Stimulated activated CD4-positive, alpha-beta T cell treated with anti-CD3 and anti-CD28 coated beads, Interleukin-1b, Interleukin-23, amount 100 ng/mL, for 48 hours (primary cell): ENCODE measurements at places on chromosomes 13 and 19.

- DNase-seq, result no peak
Observed at GRCh38 chr19:43777163-43777695, 3.5 kb downstream of the KCNN4 start.

DNA sequence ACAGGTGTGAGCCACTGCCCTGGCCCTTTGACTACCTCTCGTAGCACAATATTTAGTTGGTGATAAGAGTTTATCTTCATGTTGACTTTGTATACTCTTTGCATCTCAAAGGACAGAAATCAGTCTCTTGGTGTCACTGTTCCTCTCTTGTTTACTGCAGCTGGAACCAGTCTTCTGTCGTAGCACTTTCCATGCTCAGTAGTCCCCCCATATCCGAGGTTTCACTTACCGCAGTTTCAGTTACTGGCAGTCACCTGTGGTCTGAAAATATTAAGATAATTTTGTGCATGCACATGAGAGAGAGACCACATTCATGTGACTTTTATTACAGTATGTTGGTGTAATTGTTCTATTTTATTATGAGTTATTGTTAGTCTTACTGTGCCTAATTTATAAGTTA is 49.1 kb downstream of the WASF3 start:
- no peak for DNase-seq

DNA sequence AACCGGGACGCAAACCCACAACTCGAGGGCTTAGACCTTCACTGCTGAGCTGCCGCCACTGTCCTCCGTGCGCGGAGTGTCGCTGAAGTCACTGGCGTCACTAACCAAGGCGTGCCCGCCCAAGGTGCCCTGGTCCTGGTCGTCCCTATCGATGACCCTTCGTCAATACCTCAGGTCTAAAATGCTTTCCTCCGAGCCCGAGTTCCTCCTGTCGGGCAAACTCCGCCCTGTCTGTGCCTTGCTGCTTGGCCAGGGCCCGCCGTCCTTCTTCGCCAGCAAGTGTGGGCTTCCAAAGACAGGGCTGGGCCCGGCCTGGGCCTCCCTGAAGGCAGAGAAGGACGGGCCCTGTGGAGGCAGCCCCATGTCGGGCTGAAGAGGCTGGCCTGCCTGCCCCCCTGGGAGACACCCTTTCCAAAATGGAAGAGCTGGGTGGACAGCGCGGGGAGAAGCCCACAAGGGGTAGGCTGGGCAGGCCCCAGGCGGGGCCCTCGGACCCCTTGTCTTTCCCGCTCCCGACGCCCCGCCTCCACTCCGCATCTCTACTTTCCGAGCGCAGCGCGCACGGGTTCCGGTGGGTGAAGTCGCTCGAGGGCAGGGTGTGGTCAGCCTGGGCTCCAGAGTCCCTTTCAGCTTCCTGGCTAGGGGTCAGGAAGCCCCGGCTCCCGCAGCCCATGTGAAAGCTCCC is 13.4 kb downstream of the RB1 start:
- DNase-seq, result no peak

GRCh38 chr19:10126213-10126639 is 6.5 kb upstream of the EIF3G start:
- no peak for DNase-seq

- DNase-seq, result peak; percentile 60
Observed at GRCh38 chr19:11479090-11479897, 1.6 kb downstream of the ELAVL3 start.

DNA sequence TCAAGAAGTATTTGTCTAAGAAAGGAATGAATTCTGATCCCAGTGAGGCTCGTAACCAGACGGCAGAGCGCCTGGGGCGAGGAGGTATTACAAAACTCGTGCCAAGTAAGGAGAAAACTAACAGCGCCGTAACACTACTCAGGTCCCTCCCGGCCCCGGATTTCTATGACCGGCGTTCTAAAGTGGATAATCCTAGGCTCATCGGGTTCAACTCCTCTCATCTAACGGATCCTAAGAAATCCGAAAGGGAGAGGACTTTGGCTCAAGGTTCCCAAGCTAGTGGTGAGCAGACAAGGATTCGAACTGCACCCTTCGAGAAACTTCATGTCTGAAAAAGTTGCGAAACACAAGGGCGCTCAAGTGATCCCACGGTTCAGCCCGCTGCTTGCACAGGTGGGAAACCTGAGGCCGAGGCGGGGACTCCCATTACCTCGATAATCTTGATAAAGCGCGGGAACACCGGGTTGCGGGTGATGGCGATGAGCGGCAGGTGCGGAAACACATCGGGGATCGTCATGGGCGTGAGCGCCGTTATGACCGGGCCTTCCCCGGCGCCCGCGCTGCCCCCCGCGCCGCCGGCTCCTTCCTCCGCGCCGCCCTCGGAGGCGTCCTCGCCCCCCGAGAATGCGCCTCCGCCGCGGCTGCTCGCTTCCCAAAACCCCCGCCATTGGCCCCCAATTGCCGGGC is 529 bp downstream of the LONP1 start:
- DNase-seq, result peak; percentile 51

GRCh38 chr13:60165391-60166099 is 1.8 kb upstream of the DIAPH3 start:
- DNase-seq, result no peak

DNA sequence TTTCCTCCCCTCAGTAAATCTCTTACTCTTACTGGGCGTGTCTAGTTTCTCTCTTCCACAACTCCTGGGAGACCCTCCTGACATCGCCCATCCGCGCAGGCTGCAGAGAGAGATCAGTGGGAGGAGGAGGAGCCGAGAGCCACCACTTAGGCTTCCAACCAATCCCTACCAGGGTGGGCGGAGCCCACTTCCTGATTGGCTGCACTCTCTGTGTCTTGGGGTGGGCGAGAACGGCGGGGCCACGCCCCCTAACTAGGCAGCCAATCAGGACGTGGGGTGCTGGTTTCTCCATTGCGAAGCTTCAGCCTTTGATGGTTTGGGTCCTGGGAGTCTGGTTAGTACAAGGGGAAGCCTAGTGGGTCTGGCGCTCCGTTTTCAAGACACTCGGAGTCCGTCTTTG is at the start of gene PMIS2:
Gene PMIS2 (plus strand): TSS at position 326 of the 400 bp plus-strand sequence. CDS start 87 bp downstream, outside the sequence.
- peak; percentile 42 for DNase-seq

GRCh38 chr19:34416021-34416545 is 11.9 kb downstream of the PDCD2L start:
- DNase-seq, result no peak

DNA sequence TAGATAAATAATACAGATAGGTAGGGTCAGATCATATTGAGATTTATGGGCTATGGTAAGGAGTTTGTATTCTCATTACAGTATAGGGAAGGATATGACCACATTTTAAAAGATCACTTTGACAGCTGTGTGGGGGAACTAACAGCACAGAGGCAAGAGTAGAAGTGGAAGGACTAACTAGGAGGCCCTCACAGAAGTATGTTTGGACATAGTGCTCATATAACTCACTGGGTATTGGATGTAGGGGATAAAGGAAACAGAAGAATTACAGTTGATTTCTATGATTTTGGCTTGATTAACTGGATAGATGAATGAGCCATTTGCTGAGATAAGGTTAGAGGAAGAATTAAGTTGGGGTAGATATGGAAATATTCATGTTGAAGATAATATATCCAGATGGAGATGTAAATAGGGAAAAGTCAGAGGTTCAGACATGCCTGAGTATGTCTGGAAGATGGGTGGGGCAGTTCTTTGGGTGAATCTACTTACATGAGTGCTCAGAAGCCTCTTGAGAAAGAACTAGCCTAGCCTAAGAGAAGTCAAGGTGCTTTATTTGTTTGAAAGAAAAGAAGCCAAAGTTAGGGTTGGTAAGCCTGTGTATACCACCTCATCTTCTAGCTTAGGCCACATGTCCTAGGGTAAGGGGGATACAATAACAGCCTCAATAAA is 133.4 kb downstream of the NDFIP2 start:
- DNase-seq, result no peak
